ENCODE measurements at places on chromosomes 1 and 21.

DNA sequence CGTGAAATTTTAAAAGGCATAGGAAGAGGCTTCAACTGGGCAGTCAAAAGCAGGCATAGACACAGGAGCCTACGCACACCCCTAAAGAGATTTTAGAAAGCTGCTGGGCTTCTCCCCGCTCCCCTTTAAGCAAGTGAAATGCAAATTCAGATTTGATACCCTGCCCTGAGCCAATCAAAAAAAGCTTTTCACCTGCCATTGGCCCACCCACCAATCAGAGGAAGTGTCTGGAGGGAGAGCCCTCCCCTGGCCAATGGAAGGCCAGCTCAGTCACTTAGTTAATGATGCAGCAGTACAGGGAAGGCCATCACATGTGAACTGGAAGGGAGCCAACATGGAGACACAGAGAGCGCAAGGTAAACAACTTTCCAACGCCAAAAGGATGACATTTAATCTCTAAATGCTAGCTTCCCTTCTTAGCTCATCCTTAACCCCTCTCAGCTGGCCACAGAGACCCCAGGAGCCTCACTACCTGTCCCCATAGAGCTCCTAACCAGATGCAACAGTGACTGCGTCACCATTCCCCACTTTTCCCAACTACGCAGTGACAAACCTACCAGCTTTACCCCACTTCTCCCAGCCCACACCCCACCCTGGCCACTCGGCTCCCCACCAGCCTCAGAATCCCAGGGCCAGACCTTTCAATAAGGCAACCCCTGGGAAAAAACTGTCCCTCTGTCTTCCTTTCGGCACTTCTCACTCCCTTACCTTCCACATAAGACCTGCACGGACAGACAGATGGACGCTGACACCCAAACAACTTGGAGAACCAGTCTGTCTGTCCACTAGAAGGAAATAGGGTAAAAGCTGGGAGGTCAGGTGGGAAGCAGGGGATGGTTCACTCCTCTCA is 71.0 kb downstream of the CD46 start:
- DNase-seq, result peak; percentile 56

GRCh38 chr1:21653744-21654100 is 15.4 kb downstream of the RAP1GAP start:
- DNase-seq, result no peak

DNA sequence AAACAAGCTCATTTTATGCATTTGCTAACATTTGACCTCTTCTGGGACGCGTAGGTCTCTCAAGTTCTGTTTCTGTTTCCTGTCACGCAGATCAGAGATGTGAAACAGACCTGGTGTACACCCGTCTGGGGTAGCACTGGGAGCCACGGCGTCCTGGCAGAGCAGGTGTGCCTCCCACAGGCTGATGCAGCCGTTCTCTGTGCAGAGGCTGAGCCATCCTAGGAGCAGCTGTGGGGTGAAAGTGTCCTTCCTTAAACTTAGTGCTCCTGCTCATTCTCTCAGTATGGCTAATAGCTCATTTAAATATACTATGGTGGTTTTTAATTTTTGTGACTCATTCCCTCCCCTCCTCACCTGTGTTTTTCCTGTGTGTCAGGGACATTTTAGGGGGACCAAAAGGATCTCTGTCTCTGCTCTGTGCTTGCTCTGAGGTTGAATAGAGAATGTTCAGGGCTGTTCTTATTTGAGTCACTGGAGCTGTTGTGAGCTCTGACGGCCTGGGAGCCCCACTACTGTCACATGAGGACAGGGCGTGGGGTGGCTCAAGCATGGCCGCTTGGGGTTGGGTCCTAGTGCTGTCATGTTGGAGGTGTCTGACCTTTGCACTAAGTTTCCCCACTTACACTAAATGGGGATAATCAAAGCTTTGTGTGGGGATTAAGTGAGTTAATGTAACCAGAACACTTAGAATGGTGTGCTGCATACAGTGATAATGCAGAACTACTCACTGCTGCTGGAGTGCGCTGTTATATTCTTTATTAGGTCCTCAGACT is 43.0 kb downstream of the GALNT2 start:
- DNase-seq, result peak; percentile 90

GRCh38 chr1:221747839-221748238 is 6.0 kb upstream of the DUSP10 start:
- no peak for DNase-seq

- peak; percentile 99 for DNase-seq
These were observed 112.4 kb downstream of the OSBPL9 start for GRCh38 chr1:51729156-51729823.

DNA sequence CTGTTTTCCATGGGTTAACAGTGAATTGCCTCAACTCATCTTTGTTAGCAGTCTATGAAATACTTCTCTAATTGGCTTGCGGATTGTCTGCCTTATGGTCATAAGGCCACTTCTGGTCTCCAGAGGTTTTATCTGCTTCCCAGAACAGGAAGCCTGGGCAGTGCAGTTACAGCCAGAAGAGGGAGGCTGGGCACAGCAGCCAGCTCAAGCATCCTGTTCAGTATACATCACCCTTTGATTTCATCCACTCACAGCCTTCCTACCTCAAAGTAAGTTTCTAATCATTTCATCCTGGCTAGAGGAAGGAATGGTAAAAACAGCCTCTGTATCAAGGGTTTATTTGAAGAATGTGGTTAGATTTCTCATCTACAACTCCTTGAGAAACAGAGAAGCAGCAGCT is 311.5 kb upstream of the DEPDC1 start:
- DNase-seq, result no peak

- peak; percentile 67 for DNase-seq
These were observed 13.4 kb downstream of the SWT1 start for GRCh38 chr1:185170291-185170848.

DNA sequence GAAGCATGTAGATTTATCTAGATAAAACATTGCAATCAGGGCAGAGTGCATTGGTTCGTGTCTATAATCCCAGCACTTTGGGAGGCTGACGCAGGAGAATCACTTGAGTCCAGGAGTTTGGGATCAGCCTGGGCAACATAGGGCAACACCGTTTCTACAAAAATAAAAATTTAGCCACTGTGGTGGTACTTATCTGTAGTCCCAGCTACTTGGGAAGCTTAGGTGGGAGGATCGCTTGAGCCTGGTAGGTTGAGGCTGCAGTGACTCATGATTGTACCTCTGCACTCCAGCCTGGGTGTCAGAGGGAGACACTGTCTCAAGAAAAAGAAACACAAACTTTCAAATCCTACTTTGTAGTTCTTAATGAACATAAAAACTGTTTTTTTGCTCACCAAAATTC is 64.2 kb upstream of the RCC1 start:
- DNase-seq, result no peak

- DNase-seq, result no peak
These were observed 50.2 kb upstream of the TACSTD2 start for GRCh38 chr1:58627221-58627620.

DNA sequence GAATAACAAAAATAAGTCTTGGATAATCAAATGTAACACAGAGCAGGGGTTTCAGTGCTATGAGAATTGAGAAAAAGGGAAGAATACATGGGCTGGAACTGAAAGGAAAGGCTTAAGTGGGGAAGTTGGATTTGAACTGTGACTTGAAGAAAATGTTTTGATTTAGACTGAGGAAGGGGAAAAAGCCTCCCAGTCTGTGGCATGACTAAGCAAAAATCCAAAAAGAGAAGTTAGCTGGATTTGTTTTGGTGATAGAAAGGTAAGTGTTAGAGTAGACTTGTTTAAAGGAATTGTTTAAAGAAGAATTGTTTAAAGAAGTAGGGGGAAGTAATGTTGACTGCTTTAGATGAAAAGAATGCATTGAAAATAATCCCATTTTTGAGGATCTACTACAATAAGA is 46.0 kb downstream of the KCNK2 start:
- no peak for DNase-seq

DNA sequence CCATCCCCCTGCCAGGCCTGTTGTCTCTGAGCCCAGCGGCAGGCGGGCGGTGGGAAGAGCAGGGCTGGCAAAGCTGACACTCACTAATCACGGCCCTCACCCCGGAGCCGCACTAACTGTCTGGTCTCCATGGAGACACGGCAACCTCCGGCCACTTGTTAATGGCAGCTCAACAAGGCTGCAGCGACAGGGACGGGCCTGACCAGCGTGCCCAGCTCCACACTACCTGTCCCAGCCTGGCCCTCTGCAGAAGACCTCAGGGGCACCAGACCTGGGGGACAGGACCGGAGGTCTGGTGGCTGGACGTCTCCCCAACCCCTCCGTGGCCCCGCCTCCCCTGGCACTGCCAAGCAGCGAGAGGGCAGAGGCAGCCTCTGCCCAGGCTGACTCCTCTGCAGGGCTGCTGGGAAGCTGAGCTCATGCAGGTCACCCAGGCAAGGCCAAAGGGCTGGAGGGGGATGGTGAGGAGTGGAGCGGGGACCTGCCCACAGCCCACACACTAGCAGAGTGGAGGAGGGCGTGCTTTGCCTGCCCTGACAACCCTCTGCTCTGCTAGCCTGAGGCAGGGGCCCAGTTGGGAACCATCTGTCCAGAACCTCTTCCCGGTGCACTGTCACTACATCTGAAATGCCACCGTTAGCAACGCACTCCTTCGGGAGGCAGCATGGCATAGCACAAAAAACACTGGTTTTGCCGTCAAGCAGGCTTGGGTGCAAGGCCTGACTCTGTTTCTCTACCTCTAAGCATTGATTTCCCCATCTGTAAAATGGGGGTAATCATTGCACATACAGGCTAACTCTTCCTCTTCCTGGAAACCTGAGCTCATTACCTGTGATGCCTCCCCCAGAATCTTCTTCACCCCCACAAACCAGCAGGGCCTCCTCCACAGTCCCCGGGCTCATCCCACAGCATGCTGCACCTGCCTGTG is 29.6 kb upstream of the WASF2 start:
- no peak for DNase-seq

DNA sequence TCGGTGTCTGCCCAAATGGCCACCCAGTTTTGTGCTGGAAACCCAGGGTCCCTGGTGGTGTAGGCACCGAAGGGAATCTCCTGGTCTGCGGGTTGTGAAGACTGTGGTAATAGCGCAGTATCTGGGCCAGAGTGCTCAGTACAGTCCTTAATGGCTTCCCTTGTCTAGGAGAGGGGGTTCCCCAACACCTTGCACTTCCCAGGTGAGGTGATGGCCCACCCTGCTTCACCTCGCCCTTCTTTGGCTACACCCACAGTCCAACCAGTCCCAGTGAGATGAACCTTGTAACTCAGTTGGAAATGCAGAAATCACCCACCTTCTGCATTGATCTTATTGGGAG is 402.4 kb downstream of the SRGAP2C start:
- DNase-seq, result no peak

GRCh38 chr21:45228171-45228641 is 59.5 kb downstream of the POFUT2 start:
- peak; percentile 75 for DNase-seq
